Inflammatory macrophage (primary cell): ENCODE measurements at places on chromosomes 3 and 15.

- no peak for DNase-seq
Measured at GRCh38 chr15:27592036-27592760, 506.9 kb downstream of the OCA2 start.

DNA sequence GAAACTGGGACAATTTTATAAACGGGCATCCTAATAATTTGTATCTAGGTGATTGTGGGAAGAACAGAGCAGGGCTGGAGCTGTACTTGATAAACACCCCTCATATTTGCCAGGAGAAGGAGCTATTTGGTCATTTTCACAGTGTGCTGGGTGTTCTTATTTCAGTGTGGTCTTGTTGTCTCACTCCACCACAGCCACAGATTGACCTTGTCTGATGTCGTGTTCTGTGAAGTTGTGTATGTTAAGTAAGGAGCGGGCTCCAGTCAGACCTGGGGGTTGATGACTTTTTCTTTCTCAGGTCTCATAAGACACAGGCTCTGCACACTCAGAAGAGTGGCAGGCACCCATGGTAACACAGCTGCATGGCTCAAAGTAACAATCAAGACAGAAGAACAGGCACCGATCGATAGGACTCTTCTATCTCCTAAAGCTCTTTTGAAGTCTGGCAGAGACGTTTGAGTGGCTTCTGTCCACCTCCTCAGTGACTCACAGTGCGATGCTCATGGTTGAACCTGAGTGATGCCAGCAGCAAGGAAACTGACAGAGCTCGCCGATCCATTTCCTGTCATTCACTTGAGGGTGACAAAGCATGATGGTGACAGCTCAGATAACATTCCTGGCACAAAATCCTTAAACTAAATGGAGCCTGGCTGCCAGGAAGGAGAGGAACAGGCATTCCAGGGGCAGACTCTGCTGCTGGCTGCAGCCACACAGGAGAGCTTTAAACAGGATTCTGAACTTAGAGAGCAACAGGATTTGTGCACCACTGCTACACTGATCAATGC lies 20.8 kb downstream of the DPH3 start:
- no peak for DNase-seq

DNA sequence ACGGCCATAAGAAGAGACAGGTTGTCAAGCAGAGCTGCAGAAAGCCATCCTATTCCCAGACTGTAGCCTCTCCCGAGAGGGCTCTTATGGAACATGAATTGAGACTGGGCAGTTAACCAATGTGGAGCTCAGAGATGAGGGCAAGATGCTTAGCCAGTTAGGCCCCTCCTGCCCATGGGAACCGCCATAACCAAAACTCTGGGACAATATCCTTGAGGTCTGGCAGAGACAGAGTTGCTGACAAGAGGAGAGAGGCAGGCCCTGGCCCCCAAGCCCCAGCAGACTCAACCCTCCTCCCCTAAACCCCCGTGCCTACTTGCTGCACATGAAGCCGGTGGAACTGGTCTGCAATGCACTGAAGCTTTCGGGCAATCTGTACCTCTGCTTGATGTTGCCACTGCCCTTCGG lies 4.8 kb downstream of the BMF start:
- no peak for DNase-seq

- no peak for DNase-seq
Measured at GRCh38 chr3:17579289-17580031, 163.0 kb downstream of the TBC1D5 start.

GRCh38 chr3:127152684-127153505 lies 40.0 kb upstream of the PRR23E start:
- DNase-seq = no peak

GRCh38 chr3:46575577-46576222 lies 9.6 kb upstream of the LRRC2 start:
- no peak for DNase-seq

- DNase-seq = no peak
Measured at GRCh38 chr15:98062869-98063268, 102.4 kb downstream of the ARRDC4 start.

- no peak for DNase-seq
Measured at GRCh38 chr15:66654361-66654738, 47.7 kb upstream of the SMAD6 start.
